ENCODE measurements at places on chromosomes 6 and 20.

DNA sequence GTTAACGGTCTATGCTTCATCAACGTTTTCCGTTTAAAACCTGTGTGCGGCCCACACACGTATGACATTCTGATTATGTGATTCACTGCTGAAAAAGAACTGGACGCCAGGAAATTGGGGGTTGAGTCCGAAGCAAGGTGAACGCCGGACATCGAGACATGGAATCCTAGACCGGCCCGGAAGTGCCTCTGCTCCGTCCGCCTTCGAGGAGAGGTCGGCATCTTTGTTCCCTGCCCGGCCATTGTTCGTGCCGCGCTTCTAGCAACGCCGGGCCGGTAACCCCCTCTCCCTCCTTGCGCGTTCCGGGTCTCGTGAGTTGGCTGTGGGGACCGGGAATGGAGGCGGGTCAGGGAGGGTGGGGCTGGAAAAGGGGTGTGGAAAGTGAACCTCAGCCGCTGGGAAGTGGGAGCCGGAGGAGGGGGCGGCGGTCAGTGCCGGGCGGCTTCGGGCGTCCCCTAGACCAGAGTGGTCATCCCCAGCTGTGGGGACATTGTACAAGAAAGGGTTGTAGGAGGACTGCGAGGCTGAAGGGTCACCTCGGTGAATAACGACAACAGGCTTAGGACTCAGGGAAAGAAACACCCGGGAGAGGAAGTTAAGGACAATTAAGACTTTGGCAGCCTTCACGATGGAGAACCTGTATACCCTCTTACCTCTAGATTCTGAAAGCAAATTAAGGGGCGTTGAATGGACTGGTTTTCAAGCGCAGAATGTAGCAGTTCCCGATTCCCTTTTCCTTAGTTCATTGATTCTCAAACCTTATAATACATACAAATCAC lies at the start of gene ZSCAN9:
Gene ZSCAN9, plus strand, starts transcription at position 220 of the 779 bp plus-strand sequence. CDS start 1,810 bp downstream, outside the sequence.
- DNase-seq, result peak; percentile 94

DNA sequence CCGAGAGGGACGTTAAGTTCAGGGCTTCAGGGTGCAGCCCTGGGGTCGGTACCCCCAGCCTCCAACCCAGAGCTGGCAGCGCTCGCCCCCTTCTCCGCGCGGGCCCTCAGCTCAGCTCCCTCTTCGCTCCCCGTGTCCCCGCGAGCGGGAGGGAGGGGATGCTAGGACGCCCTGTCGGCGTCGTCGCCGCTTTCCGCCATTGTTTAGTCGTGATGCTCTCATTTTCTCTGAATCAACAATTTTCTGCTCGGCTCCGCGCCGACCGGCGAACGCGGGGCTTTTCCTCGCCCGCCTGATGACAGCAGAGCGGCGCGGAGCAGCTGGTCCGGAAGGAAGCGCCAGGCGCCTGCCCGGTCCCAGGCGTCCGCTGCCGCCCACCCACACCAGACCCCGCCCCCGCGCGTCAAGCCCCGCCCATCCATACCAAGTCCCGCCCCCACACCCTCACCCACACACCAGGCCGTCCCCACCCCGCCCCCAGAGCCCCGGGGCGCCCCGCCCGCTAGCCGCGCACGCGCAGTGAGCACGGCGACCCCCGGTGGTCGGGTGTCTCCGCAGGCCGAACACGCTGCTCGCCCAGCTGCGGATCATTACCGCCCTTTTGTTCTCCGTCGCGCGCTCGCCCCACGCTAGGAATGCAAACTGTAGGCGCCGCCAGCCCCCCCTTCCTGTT lies 50.1 kb upstream of the SLC32A1 start:
- peak; percentile 82 for DNase-seq

DNA sequence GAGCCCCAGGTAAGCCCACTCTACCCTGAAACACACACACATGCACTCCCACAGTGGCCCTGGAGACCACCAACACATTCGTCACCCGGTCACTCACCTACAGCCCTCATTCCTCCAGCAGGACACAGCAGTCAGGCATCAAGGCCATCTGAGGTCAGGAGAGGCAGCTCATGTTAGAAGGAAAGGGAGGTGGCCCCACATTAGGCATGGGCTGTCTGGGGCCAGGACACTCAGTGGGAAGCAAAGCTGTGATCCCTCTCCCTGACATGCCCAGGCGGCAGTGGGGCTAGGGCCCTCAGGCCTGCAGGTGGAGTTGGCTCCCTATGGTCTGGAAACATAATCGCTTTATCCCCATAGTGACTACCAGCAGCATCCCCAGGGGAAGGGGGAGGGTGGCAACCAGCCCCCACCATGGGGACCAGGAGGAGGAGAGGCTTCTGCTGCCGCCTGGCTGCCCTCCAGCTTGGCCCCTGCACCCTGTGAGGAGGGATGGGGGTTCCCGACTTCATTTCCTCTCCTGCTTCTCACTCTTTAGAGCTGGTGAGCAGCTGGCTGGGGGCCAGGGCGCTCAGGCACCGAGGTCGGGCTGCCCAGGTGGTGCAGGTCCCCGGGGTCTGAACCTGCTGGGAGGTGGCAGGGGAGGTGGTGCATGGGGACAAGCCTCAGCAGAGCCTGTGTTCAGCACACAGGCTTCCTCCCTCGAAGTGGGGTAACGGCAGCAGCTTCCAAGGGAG lies 76.6 kb upstream of the CST7 start:
- no peak for DNase-seq

- no peak for DNase-seq
These were observed 47.3 kb downstream of the APCDD1L start for GRCh38 chr20:58467572-58468527.

DNA sequence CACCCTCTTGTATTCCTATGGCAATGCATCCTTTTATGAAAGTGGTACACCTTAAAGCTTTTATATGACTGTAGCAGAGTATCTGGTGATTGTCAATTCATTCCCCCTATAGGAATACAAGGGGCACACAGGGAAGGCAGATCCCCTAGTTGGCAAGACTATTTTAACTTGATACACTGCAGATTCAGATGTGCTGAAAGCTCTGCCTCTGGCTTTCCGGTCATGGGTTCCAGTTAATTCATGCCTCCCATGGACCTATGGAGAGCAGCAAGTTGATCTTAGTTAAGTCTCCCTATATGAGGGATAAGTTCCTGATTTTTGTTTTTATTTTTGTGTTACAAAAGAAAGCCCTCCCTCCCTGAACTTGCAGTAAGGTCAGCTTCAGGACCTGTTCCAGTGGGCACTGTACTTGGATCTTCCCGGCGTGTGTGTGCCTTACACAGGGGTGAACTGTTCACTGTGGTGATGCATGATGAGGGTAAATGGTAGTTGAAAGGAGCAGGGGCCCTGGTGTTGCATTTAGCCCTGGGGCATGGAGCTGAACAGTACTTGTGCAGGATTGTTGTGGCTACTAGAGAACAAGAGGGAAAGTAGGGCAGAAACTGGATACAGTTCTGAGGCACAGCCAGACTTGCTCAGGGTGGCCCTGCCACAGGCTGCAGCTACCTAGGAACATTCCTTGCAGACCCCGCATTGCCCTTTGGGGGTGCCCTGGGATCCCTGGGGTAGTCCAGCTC lies 292.1 kb downstream of the ESR1 start:
- DNase-seq, result no peak

- no peak for DNase-seq
These were observed 13.5 kb downstream of the EFCAB8 start for GRCh38 chr20:32872266-32872665.

DNA sequence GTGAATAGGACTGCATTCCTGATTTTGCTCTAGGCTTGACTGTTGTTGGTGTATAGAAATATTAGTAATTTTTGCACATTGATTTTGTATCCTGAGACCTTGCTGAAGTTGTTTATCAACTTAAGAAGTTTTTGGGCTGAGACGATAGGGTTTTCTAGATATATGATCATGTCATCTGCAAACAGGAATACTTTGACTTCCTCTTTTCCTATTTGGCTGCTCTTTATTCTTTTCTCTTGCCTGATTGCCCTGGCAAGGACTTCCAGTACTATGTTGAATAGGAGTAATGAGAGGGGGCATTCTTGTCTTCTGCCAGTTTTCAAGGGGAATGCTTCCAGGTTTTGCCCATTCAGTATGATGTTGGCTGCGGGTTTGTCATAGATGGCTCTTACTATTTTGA lies 13.4 kb downstream of the HLA-DOB start:
- DNase-seq, result peak; percentile 18

- peak; percentile 69 for DNase-seq
These were observed 100.8 kb downstream of the MOXD1 start for GRCh38 chr6:132300323-132300949.

GRCh38 chr6:33824461-33825154 lies 20.8 kb upstream of the MLN start:
- DNase-seq, result no peak

DNA sequence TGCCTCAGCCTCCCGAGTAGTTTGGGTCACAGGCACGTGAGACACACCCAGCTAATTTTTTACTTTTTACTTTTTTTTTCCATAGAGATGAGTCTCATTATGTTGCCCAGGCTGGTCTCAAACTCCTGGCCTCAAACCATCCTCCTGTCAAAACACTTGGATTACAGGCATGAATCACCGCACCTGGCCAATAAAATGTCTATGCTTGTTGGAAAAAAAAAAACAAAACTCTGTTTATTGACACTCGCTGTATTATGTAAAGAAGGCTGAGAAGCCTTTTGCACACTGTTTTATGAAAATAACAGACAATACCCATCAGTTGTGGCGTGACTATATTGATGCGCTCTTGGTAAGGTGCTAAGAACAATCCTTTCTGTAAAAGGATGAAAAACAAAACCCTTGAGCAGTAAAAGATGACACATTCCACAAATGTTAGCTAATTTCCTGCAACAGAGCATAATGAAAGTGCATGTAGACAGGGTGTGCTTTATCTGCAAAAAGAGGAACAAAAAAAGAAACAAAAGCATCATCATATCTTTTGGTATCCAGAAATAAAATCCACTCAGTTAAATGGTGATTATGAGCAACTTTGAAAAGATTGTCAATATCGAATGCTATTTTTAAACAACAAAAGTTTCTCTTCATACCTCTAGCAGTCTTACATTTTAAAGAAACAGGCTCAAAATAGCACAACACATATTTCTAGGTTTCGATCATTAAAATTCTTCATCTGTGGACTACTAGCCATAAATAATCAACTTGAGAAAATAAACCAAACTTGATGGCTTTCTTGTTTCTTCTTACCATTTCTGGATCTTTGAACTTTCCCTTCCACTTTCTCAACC lies 108.3 kb upstream of the PHACTR1 start:
- DNase-seq, result peak; percentile 45

DNA sequence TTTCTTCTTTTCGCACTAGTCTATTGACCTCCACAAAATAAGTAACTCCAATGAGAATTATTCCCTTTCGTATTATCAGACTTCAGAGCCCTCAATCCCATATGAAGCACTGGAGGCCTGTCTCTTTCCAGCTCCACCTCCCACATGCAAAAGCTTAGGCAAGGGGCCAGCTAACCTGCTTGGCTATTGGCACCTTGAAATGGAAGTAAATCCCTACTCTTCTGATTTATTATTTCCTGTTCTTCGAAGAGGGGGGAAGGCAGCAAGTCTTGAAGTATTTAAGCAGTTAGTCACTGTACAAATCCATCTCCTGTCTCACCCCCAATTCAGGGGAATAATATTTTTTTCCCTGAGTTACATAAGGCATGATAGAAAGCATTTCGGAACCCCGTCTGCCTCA lies 577.8 kb downstream of the MAFB start:
- DNase-seq, result no peak

DNA sequence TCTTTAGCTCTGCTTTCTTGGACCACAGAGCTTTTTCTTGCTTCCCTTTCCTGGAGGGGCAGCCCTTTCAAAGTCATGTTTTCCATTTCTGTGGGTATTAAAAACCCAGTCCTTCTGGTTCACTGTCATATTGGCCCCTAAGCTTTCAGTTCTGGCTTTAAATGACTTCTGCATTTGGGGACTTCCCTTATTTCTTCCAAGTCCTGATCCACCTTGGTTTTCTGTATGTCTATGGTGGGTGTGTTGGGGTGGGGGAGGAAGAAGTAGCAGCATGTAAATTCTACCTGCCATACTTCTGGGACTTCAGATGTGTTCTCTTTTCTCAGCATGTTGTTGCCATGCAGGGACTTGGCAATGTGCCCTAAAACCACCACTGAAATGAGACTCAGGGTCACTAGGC lies 77.1 kb upstream of the EMILIN3 start:
- peak; percentile 22 for DNase-seq

GRCh38 chr6:14824484-14825275 lies 421.2 kb upstream of the JARID2 start:
- DNase-seq, result no peak

DNA sequence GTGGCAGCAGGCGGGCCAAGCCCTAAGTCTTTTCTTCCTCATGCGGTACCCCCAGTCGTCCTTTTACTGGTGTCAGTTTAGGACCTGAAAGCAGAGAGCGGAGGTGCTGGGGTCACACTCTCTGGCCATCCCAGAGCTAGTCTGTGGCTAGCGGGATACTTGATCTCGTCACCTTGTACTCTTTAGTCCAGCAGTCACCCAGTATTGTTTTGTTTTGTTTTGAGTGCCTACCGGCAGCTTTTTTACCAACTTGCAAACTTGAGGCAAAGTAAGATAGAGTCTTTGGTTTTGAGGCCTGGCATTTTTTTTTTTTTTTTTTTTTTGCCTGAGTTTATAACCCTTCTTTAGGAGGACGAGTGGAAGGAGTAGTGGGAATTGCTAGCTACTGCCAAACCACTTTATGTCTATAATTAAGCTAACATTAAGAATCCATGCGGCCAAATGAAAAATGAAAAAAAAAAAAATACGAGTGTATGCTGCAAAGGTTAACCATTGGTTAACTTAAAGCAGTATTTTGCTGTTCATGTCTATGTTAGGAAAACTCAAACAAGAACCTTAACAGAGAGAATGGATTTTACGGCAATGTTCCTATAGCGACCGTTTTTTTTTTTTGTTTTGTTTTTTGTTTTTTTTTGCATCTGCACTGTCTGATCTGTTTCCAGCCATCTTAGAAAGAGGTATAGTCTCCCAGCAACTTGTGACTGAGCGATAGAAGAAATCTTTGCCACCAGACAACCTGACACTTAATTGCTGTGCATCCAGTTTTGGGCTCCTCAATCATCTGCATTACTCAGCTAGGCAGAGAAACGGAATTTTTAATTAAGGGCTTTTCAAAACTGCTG lies 56.9 kb downstream of the FAM217A start:
- DNase-seq, result peak; percentile 63

DNA sequence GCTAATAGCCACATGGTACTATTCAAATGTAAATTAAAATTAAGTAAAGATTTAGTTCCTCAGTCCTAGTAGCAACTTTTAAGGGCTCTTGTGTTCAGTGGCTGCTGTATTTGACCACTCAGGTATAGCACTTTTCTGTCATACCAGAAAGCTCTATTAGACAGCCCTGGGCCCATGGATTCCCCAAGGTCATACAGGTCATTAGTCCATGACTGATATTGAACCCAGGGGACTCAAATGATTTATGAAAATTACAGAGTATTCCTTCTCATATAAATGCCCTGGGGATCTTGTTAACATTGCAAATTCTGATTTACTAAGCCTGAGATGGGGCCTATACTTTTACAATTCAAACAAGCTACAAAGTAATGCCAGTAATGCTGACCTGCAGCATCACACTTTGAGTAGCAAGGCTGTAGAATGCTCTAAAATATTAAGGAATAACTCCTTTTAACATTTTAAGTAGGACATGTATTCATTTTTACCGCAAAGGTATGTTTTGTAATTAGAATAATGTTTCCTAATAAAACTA lies 29.6 kb downstream of the RNF217 start:
- no peak for DNase-seq

DNA sequence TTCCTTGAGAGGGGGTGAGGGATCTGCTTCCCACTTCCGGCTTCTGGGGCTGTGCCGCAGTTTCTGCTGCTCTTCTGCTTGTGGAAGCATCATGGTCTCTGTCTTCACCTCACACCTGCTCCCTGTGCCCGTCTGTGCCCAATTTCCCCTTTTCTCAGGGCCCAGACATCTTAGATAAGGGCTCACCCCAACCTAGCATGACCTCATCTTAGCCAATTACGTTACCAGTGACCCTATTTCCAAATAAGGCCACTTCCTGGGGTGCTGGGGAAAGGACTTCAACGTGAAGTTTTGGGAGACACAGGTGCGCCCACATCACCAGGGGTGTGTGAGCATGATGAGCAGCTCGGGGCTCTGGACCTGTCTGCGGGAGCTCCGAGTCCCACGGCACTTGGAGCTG lies 20.7 kb upstream of the RBBP8NL start:
- DNase-seq, result peak; percentile 61
